NCI-H1436 treated with DMSO at 0.1 percent for 48 hours (cell line): ENCODE measurements at places on chromosomes 11 and 22.

DNA sequence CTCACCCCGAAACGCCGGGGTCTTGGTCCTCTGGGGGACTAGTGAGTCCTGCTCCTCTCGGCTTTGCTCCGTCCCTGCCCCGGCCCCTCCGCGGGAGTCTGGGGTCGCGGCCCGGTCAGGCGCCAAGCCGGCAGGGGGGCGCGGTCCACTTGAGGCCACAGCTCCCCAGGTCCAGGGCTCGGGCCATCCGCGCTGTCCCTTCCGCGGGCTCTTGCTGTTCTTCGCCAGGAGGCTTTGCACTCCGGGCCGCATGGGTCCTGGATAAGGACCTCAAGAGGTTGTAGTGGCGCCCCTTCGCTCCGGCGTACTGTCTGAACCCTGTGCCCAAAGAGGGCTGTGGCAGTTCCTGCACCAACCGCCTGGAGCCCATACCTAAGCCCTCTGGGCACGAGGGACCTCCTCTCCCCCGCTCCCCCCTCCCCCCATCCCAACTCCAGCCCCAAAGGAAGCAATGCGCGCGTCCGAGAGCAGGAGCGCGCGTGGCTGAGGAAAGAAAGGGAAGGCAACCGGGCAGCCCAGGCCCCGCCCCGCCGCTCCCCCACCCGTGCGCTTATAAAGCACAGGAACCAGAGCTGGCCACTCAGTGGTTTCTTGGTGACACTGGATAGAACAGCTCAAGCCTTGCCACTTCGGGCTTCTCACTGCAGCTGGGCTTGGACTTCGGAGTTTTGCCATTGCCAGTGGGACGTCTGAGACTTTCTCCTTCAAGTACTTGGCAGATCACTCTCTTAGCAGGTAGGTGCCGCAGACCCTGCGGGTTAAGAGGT is at the start of gene ADM:
Gene ADM (plus strand): TSS at position 579 of the 767 bp plus-strand sequence. CDS start 628 bp downstream, outside the sequence.
- no peak for DNase-seq

GRCh38 chr11:33063326-33063881 is 24.0 kb downstream of the TCP11L1 start:
- no peak for DNase-seq

DNA sequence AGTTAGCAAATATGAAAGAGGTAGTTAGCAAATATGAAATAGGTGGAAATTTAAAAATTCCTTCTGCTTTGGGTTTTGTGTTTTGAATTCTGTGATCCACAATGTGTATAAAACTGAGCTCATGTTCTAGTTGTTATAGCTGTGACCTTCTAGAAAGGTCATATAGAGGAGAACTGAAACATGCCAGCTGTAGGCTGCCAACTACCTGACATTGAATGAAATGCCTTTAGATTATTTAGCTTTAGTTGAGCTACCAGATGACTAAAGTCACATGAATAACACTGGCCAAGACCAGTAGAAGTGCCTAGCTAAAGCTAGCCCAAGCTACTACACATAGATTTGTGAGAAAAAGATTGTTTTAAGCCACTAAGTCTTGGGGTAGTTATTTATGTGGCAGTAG is 5.8 kb upstream of the TCN1 start:
- DNase-seq, result no peak

GRCh38 chr22:36673821-36674220 is 29.7 kb downstream of the CACNG2 start:
- DNase-seq, result no peak

GRCh38 chr22:31948002-31948401 is 3.7 kb downstream of the YWHAH start:
- DNase-seq, result no peak

- no peak for DNase-seq
Observed at GRCh38 chr11:130720232-130721022, 195.9 kb downstream of the SNX19 start.
